Neural crest cell (in vitro differentiated cells): ENCODE measurements at places on chromosomes 5 and 9.

GRCh38 chr5:26121338-26121737 is 917.0 kb downstream of the CDH9 start:
- H3K27me3 ChIP-seq, result no peaks in the 10 kb centered on the region
- H3K27ac ChIP-seq, result no peak overlapping the region
- no peak overlapping the region for H3K4me3 ChIP-seq
- no peaks in the 10 kb centered on the region for H3K36me3 ChIP-seq
- no peaks in the 10 kb centered on the region for H3K4me1 ChIP-seq
- DNase-seq, result no peak

GRCh38 chr5:73274881-73275663 is 102.1 kb downstream of the TMEM174 start:
- no peaks in the 10 kb centered on the region for H3K36me3 ChIP-seq
- no peak overlapping the region for H3K4me3 ChIP-seq
- H3K27me3 ChIP-seq, result peaks cover 76% of the 10 kb centered on the region
- no peak overlapping the region for H3K27ac ChIP-seq
- no peaks in the 10 kb centered on the region for H3K4me1 ChIP-seq

- no peaks in the 10 kb centered on the region for H3K36me3 ChIP-seq
- no peak overlapping the region for H3K4me3 ChIP-seq
- H3K4me1 ChIP-seq, result peaks cover 4% of the 10 kb centered on the region
- H3K27me3 ChIP-seq, result peaks cover 14% of the 10 kb centered on the region
- DNase-seq, result no peak
- H3K27ac ChIP-seq, result no peak overlapping the region
Observed at GRCh38 chr9:36018129-36018528, 18.6 kb upstream of the RECK start.

GRCh38 chr9:105994970-105995369 is 300.6 kb downstream of the TMEM38B start:
- DNase-seq, result no peak
- no peak overlapping the region for H3K27ac ChIP-seq
- H3K36me3 ChIP-seq, result no peaks in the 10 kb centered on the region

DNA sequence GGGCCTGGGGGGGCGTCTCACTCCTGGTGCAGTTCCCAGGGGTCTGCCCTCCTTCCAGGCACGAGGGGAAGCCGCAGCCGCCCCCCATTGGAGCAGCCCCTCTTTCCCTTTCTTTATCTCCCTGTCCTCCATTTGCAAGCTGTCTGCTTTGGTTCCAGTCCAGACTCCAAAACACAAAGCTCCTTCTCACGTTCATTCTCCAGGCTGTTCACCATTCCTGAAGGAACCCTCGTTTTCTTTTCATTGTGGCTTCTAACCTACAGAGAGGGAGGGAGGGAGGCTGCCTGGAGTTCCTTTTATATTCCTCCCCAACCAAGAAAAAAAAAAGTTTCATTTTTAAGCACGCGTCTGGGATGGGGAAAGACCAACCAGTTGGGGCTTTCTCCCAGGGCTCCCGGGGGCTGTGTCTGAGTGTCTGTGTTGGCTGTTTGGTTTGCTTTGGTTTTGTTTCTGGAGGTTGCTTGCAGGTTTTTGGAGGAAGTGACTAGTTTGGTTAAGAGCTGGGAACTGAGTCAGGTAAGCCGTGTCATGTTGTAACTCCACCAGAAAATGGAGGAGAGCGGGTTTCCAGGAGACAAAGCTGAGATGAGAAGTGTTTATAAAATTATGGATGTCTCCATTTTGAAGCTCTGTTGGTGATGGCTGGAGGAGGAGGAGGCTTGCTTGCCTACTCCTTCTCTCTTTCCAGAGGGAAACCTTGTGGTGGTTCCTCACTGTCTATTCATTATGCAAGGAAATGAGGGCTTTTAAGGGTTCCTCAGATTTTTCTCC is 1.6 kb downstream of the ZNF462 start:
- peak overlapping the region; percentile 83 for H3K27ac ChIP-seq
- H3K4me3 ChIP-seq, result peak overlapping the region; percentile 93
- peaks cover 10% of the 10 kb centered on the region for H3K27me3 ChIP-seq

- no peaks in the 10 kb centered on the region for H3K27me3 ChIP-seq
- no peak overlapping the region for H3K4me3 ChIP-seq
- no peaks in the 10 kb centered on the region for H3K36me3 ChIP-seq
- no peak overlapping the region for H3K27ac ChIP-seq
Observed at GRCh38 chr9:108854641-108855528, 901 bp downstream of the ACTL7B start.

DNA sequence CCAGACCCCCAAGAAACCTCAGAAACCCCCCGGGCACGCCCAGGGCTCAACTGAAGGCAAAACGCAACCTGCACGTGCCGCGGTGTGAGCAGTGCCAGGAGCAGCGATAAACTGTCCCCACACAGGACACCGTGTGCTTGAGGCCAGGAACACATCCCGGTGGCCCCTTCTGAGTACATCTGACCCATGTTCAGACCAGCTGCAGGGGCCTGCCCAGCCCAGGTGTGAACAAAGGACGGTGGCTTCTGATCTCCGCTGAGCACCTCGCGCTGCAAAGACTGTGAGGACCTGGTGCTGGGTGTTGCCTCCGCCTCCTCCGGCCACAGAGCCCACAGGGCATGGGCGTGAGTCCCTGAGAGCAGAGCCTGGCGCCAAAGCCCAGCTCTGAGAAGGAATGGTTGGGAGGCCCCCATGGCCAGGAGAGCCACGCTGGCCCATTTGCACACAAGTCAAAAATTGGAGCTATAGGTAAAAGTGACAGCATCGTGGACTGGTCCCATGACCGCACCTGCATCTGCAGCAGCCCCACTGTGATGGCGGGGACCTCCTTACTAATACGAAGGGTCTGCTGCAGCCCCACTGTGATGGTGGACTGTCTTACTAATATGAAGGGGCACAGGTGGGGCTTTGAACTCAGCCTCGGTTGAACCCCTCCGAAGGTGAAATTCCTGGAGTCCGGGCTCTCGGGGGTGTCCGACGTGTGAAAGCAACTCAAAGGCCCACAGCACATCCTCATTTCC is 31.5 kb downstream of the NDUFS6 start:
- peaks cover 5% of the 10 kb centered on the region for H3K36me3 ChIP-seq
- H3K27ac ChIP-seq, result no peak overlapping the region
- DNase-seq, result no peak
- peaks cover 6% of the 10 kb centered on the region for H3K27me3 ChIP-seq

DNA sequence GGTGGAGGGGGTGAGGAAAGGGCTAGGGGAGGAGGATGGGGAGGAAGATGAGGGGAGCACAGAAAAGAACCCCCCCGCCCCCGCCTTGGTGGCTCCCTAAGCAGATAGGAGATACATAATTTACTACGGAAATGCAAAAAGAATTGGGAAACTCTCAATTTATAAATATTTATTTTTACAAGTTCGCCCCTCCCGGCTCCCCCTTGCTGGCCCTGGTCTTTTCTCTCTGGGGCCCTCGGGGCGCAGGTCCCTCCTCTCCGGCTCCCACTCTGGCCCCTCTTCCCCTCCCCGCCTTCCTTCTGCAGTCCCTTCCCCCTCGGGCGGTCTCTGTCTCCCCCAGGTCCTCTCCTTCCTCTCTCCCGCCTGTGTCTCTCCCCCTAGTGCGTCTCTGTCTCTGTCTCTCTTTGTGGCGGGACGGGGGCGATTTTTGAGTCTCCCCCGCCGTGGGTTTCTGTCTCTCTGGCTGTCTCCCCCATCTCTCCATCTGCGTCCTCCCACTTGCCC is 173.6 kb upstream of the IER5L start:
- no peaks in the 10 kb centered on the region for H3K27me3 ChIP-seq
- H3K36me3 ChIP-seq, result no peaks in the 10 kb centered on the region
- DNase-seq, result no peak

GRCh38 chr5:73693573-73694061 is 67.6 kb downstream of the ARHGEF28 start:
- H3K27ac ChIP-seq, result no peak overlapping the region
- no peaks in the 10 kb centered on the region for H3K36me3 ChIP-seq
- peaks cover 28% of the 10 kb centered on the region for H3K4me1 ChIP-seq

DNA sequence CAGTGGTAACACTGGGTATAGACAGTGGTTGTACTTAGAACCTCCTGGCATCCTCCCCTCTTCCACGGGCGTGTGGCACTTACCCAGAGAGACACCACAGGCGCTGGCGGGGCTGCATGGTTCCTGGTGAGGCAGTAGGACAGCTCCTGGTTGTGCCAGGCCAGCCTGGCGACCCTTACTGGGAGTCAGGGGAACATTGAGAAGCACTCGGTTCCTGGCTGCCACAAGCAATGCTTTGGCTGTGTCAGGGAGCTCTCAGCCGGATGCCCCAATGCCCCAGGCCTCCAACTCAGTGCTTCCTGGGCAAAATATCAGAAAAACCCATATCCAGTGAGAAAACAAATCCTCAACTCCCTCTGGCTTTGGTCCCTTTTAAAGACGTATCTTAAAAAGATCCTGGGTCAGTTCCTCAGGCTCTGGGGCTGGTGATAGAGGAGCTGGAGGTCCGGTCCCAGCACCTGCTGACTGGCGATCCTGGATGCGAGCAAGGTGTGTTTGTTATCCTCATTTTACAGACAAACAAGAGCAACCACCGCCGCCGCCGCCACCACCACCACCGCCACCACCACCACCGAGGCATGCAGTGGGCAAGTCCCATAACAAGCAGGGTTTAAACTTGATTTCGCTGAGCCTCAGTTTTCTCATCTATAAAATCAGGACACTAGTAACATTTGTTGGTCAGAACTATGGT is 4.2 kb downstream of the NKX2-5 start:
- H3K4me3 ChIP-seq, result peak overlapping the region; percentile 64
- H3K36me3 ChIP-seq, result peaks cover 6% of the 10 kb centered on the region
- peaks cover 99% of the 10 kb centered on the region for H3K27me3 ChIP-seq
- H3K27ac ChIP-seq, result no peak overlapping the region
- peaks cover 31% of the 10 kb centered on the region for H3K4me1 ChIP-seq
- DNase-seq, result no peak

- H3K27ac ChIP-seq, result no peak overlapping the region
- peak overlapping the region; percentile 65 for H3K4me3 ChIP-seq
- peaks cover 37% of the 10 kb centered on the region for H3K4me1 ChIP-seq
- H3K27me3 ChIP-seq, result peaks cover 4% of the 10 kb centered on the region
Observed at GRCh38 chr5:95735406-95735805, 4.3 kb downstream of the RHOBTB3 start.

DNA sequence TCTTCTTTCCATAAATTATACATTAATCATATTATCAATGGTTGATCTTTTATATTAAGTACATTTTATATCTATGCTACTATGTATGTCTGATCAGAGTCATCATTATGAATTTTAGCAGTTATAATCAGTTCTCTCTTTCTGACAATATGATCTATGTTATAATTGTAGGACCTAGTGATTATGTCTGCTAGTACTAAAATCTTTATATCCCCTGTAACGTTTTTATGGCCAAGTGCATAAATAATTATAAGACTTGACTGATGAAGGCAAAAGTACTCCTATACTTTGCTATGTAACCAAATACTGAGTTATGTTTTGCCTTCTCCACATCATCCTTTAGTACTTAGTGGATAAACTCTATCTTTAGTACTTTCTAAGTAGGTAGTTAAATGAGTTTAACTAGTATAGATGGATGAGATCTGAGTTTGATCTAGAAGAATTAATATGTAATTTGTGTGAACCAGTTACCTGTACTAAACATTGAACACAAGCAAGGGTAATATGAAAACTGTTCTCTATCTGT is 75.4 kb downstream of the SLF1 start:
- H3K27ac ChIP-seq, result no peak overlapping the region
- no peaks in the 10 kb centered on the region for H3K27me3 ChIP-seq
- peaks cover 26% of the 10 kb centered on the region for H3K4me1 ChIP-seq
- H3K4me3 ChIP-seq, result no peak overlapping the region
- no peaks in the 10 kb centered on the region for H3K36me3 ChIP-seq
- DNase-seq, result no peak
